ENCODE measurements at places on chromosomes 7 and 10.
A peak's percentile ranks its signal among the peaks of the same experiment; 100 is the strongest.

DNA sequence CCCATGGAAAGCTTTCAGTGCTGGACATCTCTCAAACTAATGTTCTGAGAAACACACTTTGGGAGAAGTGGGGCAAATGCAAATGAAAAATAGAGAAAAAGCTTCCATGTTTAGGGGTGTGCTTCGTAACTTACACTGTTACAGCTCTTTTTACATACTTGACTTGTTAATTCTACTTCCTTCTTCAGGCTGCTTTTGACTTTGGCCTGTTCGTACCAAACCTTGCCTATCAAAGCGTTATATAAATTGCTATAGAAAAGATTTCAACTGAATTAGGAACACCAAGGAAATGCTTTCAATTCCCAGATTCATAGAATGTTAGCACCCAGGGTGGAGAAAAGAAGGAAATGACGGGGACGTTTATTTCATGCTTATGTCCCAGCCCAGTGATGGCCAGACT is 140.8 kb upstream of the PRR15 start:
- no peak for DNase-seq

DNA sequence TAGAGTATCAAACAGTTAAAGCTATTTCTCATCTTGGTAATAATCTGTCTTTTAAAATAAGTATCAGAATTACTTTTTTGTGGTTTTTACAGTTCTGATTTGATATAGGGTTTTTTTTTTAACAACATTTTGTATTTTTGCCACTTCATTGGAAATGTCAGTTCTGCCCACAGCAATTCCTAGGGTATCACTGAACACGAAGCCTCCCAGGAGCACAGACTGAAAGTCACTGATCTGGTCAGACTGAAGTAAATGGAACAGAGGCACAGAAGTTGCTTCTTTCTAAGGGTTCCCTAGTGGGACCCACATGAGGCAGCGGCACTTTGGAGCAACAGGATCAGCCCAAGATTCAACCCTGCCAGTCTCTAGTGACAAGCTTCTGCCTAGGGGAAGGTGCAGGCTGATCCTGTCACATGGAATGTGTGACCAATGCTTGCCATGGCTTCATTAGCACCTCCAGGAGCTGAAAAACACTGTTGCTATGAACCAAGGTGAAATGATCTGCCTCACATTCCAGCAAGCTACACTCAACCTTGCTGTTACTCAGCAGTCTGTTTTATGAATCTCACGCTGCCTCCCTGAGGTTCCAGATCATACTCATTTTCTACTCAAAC is 273.4 kb upstream of the CSTF2T start:
- no peak for DNase-seq

GRCh38 chr7:101201695-101202602 is 1.1 kb upstream of the MOGAT3 start:
- DNase-seq: no peak

- no peak for DNase-seq
Observed at GRCh38 chr7:141053626-141054025, 20.2 kb upstream of the TMEM178B start.

- DNase-seq: no peak
Observed at GRCh38 chr10:23912884-23913404, 296.0 kb upstream of the KIAA1217 start.

GRCh38 chr7:128833148-128833945 is 3.1 kb downstream of the FLNC start:
- peak; percentile 63 for DNase-seq

DNA sequence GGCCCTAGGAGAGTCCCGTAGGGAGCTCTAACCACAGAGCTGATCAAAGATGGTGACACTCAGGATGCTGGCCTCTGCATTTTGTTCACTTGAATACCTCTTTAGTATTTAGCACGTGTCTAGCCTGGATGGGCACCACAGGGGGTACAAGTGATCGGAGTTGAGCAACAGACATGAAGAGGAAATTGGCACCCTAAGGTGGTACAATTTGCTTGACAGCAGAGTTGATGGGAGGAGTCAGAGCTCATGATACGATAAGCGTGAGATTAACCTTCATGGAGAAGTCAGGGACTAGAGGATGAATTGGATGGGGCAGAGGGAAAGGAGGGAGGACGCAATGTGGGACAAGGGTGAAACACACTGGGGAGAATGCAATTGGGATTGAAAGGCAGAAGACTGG is 9.9 kb upstream of the ZNF212 start:
- DNase-seq: no peak

- DNase-seq: no peak
Observed at GRCh38 chr10:20166096-20166675, 350.0 kb downstream of the PLXDC2 start.

- no peak for DNase-seq
Observed at GRCh38 chr10:105956550-105956949, 1208.0 kb downstream of the SORCS1 start.

- no peak for DNase-seq
Observed at GRCh38 chr7:14622559-14622958, 280.0 kb downstream of the DGKB start.

- DNase-seq: no peak
Observed at GRCh38 chr10:132347211-132347930, 15.4 kb downstream of the LRRC27 start.

DNA sequence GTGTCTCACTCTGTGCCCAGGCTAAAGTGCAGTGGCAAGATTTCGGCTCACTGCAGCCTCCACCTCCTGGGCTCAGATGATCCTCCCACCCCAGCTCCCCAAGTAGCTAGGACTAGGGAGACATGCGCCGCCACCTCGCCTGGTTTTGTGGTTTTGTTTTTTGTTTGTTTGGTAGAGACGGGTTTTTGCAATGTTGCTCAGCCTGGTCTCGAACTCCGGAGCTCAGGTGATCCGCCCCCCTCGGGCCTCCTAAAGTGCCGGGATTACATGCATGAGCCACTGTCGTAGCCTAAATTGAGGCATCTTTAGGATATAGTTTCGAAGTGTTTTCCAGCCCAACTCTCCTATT is 781 bp downstream of the ZNF727 start:
- DNase-seq: no peak

GRCh38 chr10:30596013-30596412 is 33.5 kb downstream of the LYZL2 start:
- no peak for DNase-seq

DNA sequence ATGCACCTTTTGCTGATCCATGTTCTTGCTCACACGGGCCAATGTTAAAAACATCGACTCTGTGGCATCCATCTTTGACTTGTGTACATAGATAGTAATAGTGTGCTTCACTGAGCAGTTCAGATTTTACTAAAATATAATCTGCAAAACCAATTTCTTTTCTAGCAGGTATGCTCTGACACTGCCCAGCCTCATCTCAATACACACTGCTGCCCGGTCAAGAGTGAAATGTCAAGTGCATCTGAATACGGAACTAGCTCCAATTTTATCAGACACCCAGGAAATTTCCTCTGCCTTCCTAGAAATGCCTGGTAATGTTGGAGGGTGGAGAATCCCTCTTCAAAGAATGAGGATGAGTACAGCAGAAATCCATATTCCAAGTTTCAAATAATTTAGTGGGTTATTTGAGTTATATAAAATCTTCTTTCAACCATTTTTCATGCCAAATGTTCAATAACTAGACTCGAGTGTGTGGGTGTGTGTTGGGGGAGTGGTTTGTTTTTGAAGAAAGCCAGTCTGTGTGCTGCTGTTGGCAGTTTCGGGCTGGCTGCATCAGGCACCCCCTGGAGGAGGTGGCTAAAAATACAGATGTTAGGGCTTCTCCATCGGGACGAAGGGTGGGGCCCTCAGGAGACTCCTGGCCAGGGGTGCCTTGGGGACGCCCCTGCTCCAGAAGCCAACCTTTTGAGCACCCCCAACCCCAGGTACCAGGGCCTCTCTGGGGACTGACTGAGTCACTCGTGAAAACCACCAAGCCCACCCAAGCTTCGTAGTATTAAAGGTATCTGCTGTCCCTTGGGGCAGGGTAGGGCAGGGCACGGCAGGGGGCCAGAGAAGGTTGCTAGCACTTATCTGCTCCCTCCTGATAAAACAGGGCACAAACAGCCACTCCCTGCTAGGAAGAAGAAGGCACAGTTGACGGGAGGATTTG is 15.4 kb downstream of the CTBP2 start:
- DNase-seq: peak; percentile 59

GRCh38 chr10:93165367-93165766 is 91.7 kb downstream of the CYP26A1 start:
- DNase-seq: no peak

DNA sequence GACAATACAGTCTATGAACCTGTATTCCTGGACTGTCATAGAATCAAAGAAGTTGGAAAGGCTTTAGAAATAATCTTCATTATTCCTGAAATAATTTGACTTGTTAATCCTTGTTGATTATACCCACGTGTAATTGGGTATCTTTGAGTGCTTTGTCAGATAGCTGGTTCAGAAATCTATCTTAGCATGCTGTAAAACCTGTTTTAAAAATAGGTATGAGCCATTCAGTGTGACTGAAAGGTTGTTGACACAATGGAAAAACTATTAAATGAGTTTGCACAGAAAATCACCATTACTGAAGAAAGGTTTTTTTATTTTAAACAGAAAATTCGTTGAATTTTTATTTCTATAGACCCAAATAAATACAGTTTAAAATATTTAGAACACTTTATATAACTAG is 38.7 kb downstream of the PHTF2 start:
- DNase-seq: no peak

- DNase-seq: no peak
Observed at GRCh38 chr7:112162784-112163506, 43.3 kb downstream of the DOCK4 start.

DNA sequence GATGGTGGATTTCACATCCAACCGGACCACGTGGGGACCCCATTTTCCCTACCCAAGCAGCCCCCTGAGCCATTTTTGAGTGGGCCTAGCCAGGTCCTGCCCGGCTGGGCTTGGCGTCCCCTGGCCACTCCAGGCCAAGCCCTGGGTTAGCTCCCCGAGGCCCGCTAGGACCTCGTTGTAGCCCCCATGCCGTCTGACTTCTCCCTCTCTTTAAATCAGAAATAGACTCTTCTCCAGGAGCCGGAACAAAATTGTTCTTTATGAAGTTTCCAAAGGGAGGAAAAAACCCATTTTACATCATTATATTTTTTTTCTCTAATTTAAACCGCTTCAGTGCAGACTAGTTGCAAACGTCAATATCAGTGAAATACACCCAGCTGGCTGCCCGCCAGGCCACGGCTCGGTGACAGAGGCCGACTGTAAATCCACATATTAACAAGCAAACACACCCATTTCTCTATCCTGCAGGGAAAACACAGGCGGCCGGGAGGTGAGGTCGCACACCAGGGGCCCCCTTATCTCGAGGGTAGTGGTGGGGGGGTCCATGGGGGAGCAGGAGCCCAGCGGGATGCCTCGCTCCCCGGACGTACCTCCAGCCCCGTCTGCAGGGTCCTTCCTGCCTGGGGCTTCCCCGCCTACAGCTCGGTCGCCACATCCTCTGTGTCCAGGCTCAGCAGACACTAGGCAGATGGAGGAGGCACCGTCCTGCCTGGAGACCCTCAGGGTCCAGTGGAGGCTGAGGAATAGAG is 72.7 kb downstream of the ELFN1 start:
- DNase-seq: no peak

GRCh38 chr10:49179699-49180443 is 8.3 kb downstream of the TMEM273 start:
- no peak for DNase-seq

DNA sequence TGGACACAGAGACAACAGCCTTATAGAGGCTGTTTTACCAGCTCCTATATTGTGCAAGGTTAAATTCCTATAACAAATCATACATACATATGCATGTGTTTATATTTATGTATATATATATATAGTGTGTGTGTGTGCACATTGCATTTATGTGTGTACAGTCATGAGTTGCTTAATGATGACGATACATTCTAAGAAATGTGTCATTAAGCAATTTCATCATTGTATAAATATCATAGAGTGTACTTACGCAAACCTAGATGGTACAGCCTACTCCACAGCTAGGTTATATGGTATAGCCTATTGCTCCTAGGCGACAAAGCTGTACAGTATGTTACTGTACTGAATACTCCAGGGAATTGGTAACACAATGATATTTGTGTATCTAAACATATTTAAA is 30.1 kb upstream of the TNKS2 start:
- DNase-seq: no peak

GRCh38 chr10:114990991-114991390 is 53.0 kb downstream of the TRUB1 start:
- no peak for DNase-seq

- DNase-seq: no peak
Observed at GRCh38 chr7:95250571-95250970, 73.8 kb downstream of the PON1 start.

- no peak for DNase-seq
Observed at GRCh38 chr7:118590107-118590506, 365.6 kb downstream of the ANKRD7 start.

- no peak for DNase-seq
Observed at GRCh38 chr10:130232166-130233034, 96.2 kb downstream of the GLRX3 start.

- DNase-seq: no peak
Observed at GRCh38 chr7:31083210-31083786, 31.2 kb downstream of the ADCYAP1R1 start.
